Mesenchymal stem cell (in vitro differentiated cells and primary cell): ENCODE measurements at places on chromosomes 4 and X.

GRCh38 chr4:24473309-24473721 is 111.0 kb downstream of the DHX15 start:
- H3K4me1 ChIP-seq, result peaks cover 28% of the 10 kb centered on the region
- peaks cover 13% of the 10 kb centered on the region for H3K27me3 ChIP-seq
- H3K27ac ChIP-seq, result no peak overlapping the region

DNA sequence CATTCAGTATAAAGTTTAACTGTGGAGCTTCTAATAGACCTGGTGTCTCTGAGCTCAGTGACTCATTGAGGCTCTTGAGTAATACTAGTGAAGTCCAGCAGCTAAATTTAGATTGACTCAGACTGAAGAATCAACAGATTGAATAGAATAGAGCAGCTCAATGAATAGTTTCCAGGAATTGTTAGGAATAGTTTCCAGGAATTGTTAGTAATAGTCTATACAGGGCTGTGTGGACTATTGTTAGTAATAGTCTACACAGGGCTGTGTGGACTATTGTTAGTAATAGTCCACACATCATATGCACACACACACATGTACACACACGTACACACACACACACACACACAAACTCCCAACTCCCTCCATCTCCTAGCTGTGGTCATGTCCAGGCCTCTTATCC is 3.0 kb downstream of the GIMD1 start:
- H3K4me3 ChIP-seq, result no peak overlapping the region
- H3K36me3 ChIP-seq, result no peaks in the 10 kb centered on the region
- H3K27me3 ChIP-seq, result no peaks in the 10 kb centered on the region
- DNase-seq, result peak; percentile 95

GRCh38 chr4:139656614-139657486 is 8.8 kb upstream of the MGST2 start:
- no peaks in the 10 kb centered on the region for H3K36me3 ChIP-seq
- peaks cover 6% of the 10 kb centered on the region for H3K4me1 ChIP-seq
- H3K4me3 ChIP-seq, result no peak overlapping the region
- DNase-seq, result peak; percentile 81

GRCh38 chr4:151581570-151581969 is 172.6 kb downstream of the FHIP1A start:
- H3K27ac ChIP-seq, result no peak overlapping the region
- no peak for DNase-seq
- H3K4me3 ChIP-seq, result no peak overlapping the region
- no peaks in the 10 kb centered on the region for H3K36me3 ChIP-seq
- H3K27me3 ChIP-seq, result peaks cover 4% of the 10 kb centered on the region

DNA sequence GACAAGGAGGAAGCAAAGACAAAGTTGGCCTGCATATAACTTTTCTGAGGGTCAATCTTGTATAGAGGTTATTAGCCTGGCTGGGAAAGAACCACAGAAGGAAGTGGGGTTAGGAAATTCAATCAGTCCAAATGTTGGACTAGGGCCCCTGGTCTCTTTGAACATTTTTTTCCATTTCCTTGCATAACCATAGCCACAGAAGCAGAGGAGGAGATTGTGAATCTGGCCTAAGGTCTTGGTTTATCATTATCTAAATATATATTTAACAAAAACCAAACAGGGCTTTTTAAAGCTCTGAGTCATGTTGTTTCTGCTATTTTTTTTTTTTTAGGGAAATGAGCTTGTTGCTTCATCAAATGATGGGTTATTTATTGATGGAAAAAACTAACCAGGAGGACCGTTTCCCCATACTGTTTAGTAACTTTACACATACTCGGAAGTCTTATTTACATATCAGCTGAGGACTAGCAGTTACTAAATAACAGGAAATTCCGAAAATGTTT is 97.7 kb upstream of the ACSL4 start:
- no peak overlapping the region for H3K4me3 ChIP-seq
- no peaks in the 10 kb centered on the region for H3K27me3 ChIP-seq
- H3K36me3 ChIP-seq, result no peaks in the 10 kb centered on the region
- H3K4me1 ChIP-seq, result peaks cover 11% of the 10 kb centered on the region
- peak overlapping the region; percentile 63 for H3K27ac ChIP-seq
- peak; percentile 81 for DNase-seq

GRCh38 chr4:184416913-184417734 is 57.2 kb downstream of the IRF2 start:
- peaks cover 64% of the 10 kb centered on the region for H3K36me3 ChIP-seq
- peak overlapping the region; percentile 75 for H3K4me3 ChIP-seq
- peak overlapping the region; percentile 48 for H3K27ac ChIP-seq
- DNase-seq, result peak; percentile 52

DNA sequence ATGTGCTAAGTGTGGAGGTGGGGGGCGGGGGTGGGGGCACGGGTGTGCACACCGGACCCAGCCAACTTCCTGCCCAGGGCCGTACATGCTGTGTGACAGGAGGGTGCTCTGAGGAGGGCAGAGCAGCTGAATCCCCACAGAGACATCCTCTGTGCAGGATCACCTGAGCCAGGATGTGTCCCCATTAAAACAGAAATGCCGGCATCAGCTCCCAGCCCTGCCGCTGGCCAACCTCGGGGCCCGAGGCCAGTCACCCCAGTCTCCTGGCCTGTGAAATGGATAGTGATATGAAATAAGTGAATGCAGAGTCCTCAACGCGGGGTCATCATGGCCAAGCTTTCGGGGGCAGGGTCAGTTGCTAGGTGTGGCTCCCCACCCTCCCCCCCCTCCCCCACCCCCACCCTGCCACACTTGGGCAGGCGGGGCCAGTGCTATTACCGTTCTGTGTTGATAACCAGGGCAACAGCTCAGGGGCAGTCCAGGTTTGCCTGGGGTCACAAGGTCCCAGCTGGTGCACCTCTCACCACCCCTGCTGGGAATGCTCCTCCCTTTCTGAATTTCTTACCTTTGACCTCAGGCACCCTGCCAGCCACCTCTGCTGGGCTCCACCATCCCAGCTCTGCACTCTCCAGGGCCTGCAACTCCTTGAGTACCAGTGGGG is 227.2 kb upstream of the PSAPL1 start:
- no peak overlapping the region for H3K27ac ChIP-seq
- H3K4me3 ChIP-seq, result no peak overlapping the region
- no peaks in the 10 kb centered on the region for H3K36me3 ChIP-seq
- peaks cover 15% of the 10 kb centered on the region for H3K4me1 ChIP-seq
- H3K27me3 ChIP-seq, result no peaks in the 10 kb centered on the region

- H3K27me3 ChIP-seq, result peaks cover 36% of the 10 kb centered on the region
- peaks cover 25% of the 10 kb centered on the region for H3K4me1 ChIP-seq
- H3K27ac ChIP-seq, result no peak overlapping the region
- peaks cover 7% of the 10 kb centered on the region for H3K36me3 ChIP-seq
These were observed 2.3 kb upstream of the RGS12 start for GRCh38 chr4:3290476-3290875.

DNA sequence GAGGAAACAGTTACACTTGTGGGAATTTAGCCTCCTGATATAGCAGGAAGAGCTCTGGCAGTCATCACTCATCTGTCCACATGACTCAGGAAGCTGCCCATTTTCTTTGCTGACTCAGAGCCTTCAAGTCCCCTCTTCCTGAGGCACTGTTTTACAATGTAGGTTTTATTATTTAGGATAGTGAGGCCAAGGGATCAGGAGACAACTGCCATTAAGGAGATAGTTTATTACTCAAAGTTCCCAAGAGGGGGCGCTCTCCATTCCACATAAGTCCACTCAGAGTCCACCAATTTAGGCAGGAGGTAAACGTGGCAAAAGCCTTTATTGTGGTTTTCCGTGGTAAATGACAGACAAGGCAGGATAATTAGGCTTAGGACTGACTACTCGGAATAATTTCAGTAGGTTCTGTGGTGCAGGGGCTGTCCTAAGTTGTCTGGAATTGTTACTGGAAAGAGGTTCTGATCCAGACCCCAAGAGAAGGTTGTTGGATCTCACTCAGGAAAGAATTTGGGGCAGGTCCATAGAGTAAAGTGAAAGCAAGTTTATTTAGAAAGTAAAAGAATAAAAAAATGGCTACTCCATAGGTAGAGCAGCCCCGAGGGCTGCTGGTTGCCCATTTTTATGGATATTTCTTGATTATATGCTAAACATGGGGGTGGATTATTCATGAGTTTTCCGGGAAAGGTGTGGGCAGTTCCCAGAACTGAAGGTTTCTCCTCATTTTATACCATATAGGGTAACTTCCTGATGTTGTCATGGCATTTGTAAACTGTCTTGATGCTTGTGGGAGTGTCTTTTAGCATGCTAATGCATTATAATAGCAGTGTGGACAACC is 96.0 kb upstream of the RAB40AL start:
- H3K36me3 ChIP-seq, result peaks cover 21% of the 10 kb centered on the region
- peak; percentile 24 for DNase-seq
- no peak overlapping the region for H3K27ac ChIP-seq
- no peaks in the 10 kb centered on the region for H3K4me1 ChIP-seq
- peaks cover 10% of the 10 kb centered on the region for H3K27me3 ChIP-seq

DNA sequence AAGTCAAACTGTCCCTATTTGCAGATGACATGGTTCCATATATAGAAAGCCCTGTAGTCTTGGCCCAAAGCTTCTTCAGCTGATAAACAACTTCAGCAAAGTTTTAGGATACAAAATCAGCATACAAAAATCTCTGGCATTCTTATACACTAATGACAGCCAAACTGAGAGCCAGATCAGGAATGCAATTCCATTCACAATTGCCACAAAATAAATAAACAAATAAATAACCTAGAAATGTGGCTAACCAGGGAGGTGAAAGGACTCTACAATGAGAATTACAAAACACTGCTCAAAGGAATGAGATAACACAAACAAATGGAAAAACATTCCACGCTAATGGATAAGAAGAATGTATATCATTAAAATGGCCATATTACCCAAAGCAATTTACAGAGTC is 52.9 kb upstream of the CXCL8 start:
- H3K4me3 ChIP-seq, result no peak overlapping the region
- H3K27me3 ChIP-seq, result no peaks in the 10 kb centered on the region
- no peaks in the 10 kb centered on the region for H3K36me3 ChIP-seq

DNA sequence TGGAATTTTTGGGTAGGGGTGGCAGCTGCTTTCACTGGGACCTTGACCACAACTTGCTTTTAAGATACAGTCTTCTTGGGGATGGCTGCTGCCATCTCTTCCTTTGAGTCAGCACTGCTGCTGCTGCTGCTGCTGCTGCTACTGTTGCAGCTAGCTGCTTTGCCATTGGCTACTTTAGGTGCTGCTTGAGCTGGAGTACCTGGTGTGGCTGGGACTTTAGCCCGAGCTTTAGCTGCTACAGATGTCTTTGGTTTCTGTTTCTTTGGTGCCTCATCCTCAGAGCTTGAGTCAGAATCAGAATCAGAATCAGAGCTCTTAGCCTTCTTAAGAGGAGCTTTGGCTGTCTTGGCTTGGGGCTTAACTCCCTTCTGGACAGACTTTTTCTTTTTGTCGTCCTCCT is 52.2 kb downstream of the FAM9B start:
- no peaks in the 10 kb centered on the region for H3K36me3 ChIP-seq
- no peaks in the 10 kb centered on the region for H3K27me3 ChIP-seq
- no peak overlapping the region for H3K4me3 ChIP-seq

GRCh38 chr4:100881283-100881682 is 363.5 kb upstream of the EMCN start:
- H3K27me3 ChIP-seq, result no peaks in the 10 kb centered on the region
- no peaks in the 10 kb centered on the region for H3K4me1 ChIP-seq
- H3K36me3 ChIP-seq, result no peaks in the 10 kb centered on the region

GRCh38 chr4:80903020-80903419 is 127.5 kb upstream of the BMP3 start:
- H3K36me3 ChIP-seq, result no peaks in the 10 kb centered on the region
- H3K4me1 ChIP-seq, result no peaks in the 10 kb centered on the region
- no peak for DNase-seq
- H3K27me3 ChIP-seq, result no peaks in the 10 kb centered on the region
- H3K4me3 ChIP-seq, result no peak overlapping the region
- no peak overlapping the region for H3K27ac ChIP-seq

- DNase-seq, result no peak
- no peak overlapping the region for H3K4me3 ChIP-seq
- H3K36me3 ChIP-seq, result no peaks in the 10 kb centered on the region
- H3K27ac ChIP-seq, result no peak overlapping the region
These were observed 30.7 kb downstream of the HS3ST1 start for GRCh38 chr4:11397819-11398610.

DNA sequence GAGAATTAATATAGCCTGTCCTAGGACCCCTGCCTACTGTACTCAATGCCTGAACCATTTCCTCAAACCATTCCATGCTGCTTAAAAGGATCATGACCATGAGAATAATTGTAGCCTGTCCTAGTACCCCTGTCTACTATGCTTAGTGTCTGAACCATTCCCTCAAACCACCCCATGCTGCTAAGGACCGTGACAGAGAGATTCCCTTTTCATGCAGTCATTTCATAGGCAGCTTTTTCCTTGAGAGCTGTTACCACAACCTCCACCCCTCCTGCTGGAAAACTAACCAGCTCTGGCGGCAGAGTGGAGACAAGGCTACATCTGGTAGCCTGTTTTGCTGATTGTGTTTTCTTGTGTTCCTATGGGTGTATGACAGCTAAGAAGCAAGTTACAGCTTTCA is 174.9 kb upstream of the SMARCAD1 start:
- H3K27ac ChIP-seq, result peak overlapping the region; percentile 27
- DNase-seq, result peak; percentile 4
- H3K36me3 ChIP-seq, result no peaks in the 10 kb centered on the region
- H3K4me1 ChIP-seq, result peaks cover 6% of the 10 kb centered on the region
- H3K27me3 ChIP-seq, result no peaks in the 10 kb centered on the region
- H3K4me3 ChIP-seq, result no peak overlapping the region

DNA sequence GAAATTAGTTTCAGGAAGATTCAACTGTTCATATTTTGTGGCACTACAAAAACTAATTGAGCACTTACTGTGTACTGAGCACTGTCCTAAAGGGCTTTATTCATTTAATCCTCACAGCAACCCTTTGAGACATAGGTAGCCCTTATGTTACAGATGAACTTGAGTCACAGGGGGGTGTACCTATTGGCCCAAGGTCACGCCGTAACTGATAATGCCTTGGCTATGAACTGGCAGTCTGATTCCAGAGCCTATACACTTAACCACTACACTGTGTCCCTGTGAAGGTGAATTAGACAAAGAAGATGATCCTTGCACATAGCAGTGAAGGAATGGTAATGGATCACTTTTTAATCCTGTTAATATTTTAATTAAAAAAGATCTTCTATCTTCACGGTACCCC is 12.0 kb downstream of the TMEM165 start:
- no peaks in the 10 kb centered on the region for H3K27me3 ChIP-seq
- H3K36me3 ChIP-seq, result peaks cover 12% of the 10 kb centered on the region
- H3K4me1 ChIP-seq, result peaks cover 2% of the 10 kb centered on the region
- DNase-seq, result no peak
- H3K27ac ChIP-seq, result no peak overlapping the region

DNA sequence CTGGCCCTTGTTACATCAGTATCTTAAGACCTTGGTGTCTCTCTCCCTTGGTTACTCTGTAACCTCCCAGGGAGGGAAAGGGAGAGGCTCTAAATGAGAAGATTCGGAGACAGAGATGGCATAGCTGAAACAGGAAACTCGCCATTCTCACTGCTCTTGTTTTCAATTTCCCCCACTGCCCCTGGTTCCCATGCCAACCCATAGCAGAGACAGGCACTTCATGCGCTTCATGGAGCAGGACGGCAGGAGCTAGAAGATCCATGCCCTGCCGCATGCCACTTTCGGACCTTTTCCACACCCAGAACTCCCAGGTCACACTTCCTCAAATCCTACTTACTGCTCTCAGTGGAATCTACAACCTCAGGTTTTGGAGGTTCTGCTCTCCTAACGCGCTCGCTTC is 3.1 kb downstream of the ZMYM3 start:
- H3K4me1 ChIP-seq, result peaks cover 14% of the 10 kb centered on the region
- no peak overlapping the region for H3K4me3 ChIP-seq
- no peak for DNase-seq
- no peaks in the 10 kb centered on the region for H3K27me3 ChIP-seq
- peaks cover 47% of the 10 kb centered on the region for H3K36me3 ChIP-seq
- H3K27ac ChIP-seq, result no peak overlapping the region
